Left lung (tissue), 14 donors: ENCODE measurements at places on chromosomes 6 and 20. TPM values are rescaled to one million over a fixed set of nuclear protein-coding genes. Genes with fewer than 3 reads are reported as not detected.

DNA sequence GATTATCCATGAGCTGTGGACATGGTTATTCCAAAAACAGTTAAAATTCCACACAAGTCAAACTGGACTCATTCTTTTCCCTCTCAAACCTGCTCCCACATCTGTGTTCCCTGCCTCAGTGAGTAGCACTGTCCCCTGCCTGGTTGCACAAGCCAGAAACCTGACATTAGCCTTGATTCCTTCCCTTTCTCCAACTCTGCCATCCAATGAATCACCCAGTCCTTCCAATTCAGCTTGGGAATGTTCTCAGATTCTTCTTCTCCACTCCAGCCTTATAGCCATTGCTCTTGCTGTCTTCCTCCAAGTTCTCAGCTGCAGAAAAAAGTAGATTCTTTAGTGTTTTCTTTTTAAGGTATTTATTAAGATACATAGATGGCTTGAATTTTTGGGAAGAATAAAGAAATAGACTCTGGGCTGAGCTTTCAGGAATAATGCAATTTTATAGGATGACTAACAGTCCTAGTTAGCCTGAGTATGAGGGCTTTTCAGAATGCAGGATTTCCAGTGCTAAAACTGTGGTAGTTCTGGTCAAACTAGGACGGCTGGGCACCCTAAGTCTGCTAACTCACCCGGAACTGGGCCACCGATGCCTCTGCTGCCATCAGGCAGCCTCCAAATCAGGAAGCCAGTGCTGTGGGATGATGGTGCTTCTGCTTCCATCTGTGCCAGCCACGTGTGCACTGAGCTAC, 18.2 kb upstream of the SASH1 start:
- peaks cover 4% of the 10 kb centered on the region for H3K4me1 ChIP-seq
- no peaks in the 10 kb centered on the region for H3K27me3 ChIP-seq
- no peak overlapping the region for H3K27ac ChIP-seq
- H3K36me3 ChIP-seq = no peaks in the 10 kb centered on the region
- no peak overlapping the region for H3K4me3 ChIP-seq

DNA sequence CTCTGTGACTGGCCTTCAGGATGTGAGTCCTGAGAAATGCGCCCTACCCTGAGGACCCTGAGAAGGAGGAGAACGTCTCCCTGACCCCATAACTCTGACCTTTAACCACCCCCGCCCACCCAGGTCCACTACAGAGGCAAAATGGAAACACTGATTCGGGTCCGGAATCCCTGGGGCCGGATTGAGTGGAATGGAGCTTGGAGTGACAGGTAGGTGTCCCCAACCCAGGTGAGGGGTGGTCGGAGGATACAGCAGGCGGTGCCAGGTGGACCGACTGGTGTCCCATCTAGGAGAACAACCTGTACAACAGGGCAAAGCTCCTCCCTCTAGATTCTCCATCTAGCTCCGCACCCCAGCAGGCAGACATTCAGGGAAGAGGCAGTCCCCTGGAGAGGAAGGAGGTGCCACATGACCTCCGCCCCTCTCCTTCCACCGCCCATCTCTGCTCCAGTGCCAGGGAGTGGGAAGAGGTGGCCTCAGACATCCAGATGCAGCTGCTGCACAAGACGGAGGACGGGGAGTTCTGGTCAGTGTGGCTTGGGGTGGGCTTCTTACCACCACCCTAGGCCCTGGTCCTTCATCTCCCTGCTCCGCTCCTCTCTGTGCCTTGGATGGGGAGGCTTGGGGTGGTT, 17.6 kb downstream of the CAPN11 start:
- DNase-seq = no peak
- no peak overlapping the region for H3K27ac ChIP-seq
- no peaks in the 10 kb centered on the region for H3K4me1 ChIP-seq
- H3K4me3 ChIP-seq = no peak overlapping the region
- H3K36me3 ChIP-seq = no peaks in the 10 kb centered on the region
- no peaks in the 10 kb centered on the region for H3K27me3 ChIP-seq

GRCh38 chr6:97705568-97705967, 422.6 kb upstream of the MMS22L start:
- no peak overlapping the region for H3K27ac ChIP-seq
- H3K36me3 ChIP-seq = no peaks in the 10 kb centered on the region
- H3K27me3 ChIP-seq = no peaks in the 10 kb centered on the region
- no peaks in the 10 kb centered on the region for H3K4me1 ChIP-seq
- DNase-seq = no peak

GRCh38 chr20:24738058-24738775, 210.9 kb upstream of the CST7 start:
- H3K4me1 ChIP-seq = no peaks in the 10 kb centered on the region
- H3K27me3 ChIP-seq = peaks cover 16% of the 10 kb centered on the region

IL17F gene
- polyA plus RNA-seq = not detected

GRCh38 chr6:88124925-88125557, 41.1 kb downstream of the CNR1 start:
- no peak for DNase-seq
- no peaks in the 10 kb centered on the region for H3K36me3 ChIP-seq
- no peaks in the 10 kb centered on the region for H3K27me3 ChIP-seq
- H3K27ac ChIP-seq = no peak overlapping the region
- no peaks in the 10 kb centered on the region for H3K4me1 ChIP-seq

- DNase-seq = no peak
- H3K27me3 ChIP-seq = no peaks in the 10 kb centered on the region
- no peaks in the 10 kb centered on the region for H3K36me3 ChIP-seq
- H3K27ac ChIP-seq = peak overlapping the region; percentile 20
- H3K4me3 ChIP-seq = no peak overlapping the region
These were observed 98.0 kb upstream of the CITED2 start for GRCh38 chr6:139472351-139473015.

CST5 gene
- 0.25 TPM for polyA plus RNA-seq

DNA sequence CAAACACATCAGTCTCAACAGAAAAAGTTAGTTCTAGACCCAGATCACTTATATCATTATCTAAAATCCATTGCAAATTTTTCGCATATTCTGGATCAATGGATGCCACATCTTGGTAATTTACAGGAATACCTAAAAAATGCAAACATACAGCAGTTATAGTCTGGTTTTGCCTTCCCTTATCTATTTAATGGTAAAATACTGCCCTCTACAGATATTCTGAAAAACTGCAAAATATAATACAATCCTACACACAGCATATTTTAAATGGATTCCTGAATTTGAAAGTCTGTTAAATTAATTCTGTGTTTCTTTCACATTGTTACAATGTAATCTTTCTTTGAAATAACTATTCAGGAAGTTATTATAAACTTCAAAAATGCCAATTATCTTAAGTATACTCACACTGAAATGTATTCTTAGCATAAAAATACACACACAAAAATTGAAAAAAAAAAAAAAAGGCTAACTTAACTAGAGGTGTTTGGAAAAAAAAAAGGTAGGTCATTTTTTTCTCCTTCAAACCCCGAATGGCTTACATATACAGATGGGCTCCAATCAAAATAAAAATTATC, 88.4 kb downstream of the HACE1 start:
- no peaks in the 10 kb centered on the region for H3K4me1 ChIP-seq
- no peak overlapping the region for H3K4me3 ChIP-seq
- peaks cover 10% of the 10 kb centered on the region for H3K36me3 ChIP-seq
- H3K27ac ChIP-seq = no peak overlapping the region
- no peaks in the 10 kb centered on the region for H3K27me3 ChIP-seq
- DNase-seq = no peak

DNA sequence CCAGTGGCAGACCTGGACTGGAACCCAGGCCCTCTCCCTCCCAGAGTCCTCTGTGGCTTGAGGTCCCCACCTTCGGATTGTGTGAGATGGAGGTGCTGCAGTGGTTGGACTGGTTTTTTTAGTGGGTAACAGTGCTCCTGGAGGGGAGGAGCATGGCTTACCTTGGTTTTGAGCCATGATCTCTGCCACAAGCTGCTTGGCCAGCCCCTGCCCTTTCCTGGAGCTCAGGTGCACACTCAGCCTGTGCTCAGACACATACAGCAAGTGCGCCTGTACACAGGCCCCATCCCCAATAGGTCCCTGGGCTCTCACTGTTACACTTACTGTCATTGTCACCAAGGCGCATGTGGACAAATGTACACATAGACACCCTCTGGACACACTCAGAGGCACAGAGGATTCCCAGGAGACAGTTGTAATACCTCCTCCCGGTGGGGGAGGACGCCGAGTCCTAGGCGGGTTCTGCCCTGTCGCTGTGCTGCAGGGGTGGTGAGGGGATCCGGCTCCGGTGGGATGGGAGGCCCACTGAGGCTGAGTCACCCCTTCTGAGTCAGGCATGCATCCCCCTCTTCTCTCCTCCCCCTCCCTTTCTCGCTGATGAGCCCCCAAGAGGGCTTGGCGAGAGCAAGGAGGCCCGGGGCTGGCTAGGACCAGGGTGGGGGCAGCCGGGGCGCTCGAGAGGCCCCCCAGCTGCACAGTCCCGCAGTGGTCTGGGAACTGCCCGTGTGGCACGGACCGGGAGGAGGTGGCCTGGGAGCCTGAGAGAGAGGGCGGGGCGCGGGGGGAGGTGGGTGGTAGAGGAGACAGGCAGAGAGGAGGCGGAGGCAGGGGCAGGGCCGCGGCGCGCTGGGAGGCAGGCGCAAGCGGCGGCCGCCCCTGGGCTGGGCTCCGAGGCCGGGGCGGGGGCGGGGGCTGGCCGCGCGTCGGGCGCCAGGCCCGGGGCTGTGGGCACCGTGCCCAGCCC, 522 bp upstream of the EPB41L1 start:
- peaks cover 20% of the 10 kb centered on the region for H3K4me1 ChIP-seq
- no peak overlapping the region for H3K27ac ChIP-seq
- H3K4me3 ChIP-seq = peak overlapping the region; percentile 41
- DNase-seq = peak; percentile 94
- H3K27me3 ChIP-seq = no peaks in the 10 kb centered on the region
- H3K36me3 ChIP-seq = no peaks in the 10 kb centered on the region

- H3K27ac ChIP-seq = no peak overlapping the region
- DNase-seq = no peak
- H3K27me3 ChIP-seq = no peaks in the 10 kb centered on the region
- no peaks in the 10 kb centered on the region for H3K36me3 ChIP-seq
These were observed 4.9 kb downstream of the TUBB1 start for GRCh38 chr20:59024111-59024530.
